ENCODE measurements at places on chromosomes 3 and 15. TPM values are rescaled to one million over a fixed set of nuclear protein-coding genes. Genes with fewer than 3 reads are reported as not detected.

- no peak for DNase-seq
Observed at GRCh38 chr3:64992530-64993285, 304.9 kb upstream of the ADAMTS9 start.

GRCh38 chr15:82848241-82848993 is 39.0 kb downstream of the WHAMM start:
- no peak for DNase-seq

The GABRR3 gene
- not detected for total RNA-seq

DNA sequence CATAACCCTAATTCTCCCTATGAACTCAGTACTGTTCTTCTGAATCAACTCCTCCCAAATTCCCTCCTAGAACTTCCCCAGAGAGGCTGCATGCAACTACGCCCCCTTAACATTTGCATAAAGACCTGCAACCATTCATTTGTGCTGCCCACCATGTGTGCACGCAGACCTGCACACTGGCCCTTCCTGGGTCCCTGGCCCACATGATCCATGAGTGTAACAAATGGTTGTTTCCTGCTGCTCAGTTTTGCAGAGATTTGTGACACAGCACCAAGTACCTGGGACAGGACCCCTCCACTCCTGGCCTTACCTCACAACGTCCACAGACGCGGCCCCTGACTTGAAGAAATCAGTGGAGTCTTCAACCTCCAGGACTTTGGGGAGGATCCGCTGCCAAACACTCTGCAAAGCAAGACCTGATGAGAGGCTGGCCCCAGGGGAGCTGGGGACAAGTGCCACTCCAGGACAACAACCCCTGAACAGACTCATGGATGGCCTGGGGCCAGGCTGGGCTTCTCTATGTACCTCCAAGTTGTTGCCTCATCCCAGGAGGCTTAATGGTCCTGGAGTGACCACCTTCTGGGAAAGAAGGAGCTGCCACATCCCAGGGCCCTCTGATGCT is 33.8 kb downstream of the ALDH1L1 start:
- DNase-seq: no peak

- DNase-seq: no peak
Observed at GRCh38 chr3:44252332-44252959, 10.8 kb downstream of the TOPAZ1 start.

The TRPM1 gene
- total RNA-seq: not detected

The ZNF385D gene
- total RNA-seq: 0.28 TPM

DNA sequence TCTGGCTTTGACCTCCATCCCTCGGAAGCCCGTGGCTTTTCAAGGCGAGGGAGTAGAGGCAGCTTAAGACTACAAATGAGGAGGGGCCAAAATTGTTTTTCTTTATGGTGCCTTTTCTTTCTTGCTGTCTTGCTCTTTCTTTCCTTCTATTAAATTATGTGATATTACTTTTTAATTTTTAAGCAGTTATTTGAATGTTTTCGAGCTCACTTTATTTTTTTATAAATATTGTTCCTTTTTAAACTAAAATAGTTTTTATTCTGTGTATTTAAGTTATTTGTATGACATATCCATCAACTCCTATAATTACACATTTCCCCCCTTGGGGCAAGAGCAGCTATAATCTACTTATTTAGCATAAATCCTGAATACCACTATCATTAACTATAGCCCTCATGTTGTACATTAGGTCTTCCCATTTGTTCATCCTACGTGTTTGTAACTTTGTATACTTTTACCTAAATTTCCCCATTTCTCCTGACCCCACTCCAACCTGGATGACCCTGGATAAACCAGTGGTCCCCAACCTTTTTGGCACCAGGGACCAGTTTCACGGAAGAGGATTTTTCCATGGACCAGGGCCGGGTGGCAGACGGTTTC is 622 bp upstream of the PLSCR1 start:
- no peak for DNase-seq

GRCh38 chr15:38148471-38148870 is 104.2 kb upstream of the SPRED1 start:
- no peak for DNase-seq

DNA sequence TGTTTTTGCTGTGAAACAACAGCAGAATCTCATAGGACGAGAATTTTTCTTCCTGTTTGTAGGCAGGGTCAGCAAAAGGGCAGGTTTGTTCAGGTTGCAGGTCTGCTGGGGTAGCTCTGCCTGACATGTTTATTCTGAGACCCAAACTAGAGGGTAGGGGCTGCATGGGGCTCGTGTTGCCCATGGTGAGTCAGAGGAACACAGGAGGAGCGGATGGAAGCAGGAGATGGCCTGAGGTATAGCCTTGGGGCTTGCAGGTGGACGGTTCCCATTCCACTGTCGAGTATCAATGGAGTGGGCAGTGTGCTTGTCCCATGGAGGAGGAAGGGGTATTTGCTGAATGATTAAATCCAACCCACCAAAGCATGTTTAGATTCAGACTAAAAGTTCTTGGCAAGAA is 138.9 kb downstream of the APBA2 start:
- DNase-seq: no peak

DNA sequence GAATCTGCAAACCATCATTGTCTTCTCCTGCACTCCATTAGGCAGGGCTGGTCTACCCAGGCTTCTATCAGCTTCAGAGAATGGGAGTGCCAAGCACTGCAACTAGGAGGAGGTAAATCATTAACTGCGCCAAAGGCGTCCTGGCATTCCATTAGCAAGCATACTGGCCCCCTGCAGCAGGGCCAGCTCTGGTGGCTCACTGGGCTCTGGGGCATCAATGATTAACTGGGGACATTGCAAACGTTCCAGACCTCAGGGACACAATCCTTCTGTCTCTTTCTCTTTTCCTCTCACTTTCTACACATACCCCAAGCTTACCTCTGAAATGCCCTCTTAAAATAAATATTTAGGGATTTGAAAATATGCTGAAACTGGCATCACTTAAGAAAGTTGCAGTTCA is 129.0 kb downstream of the MYLK start:
- DNase-seq: no peak

DNA sequence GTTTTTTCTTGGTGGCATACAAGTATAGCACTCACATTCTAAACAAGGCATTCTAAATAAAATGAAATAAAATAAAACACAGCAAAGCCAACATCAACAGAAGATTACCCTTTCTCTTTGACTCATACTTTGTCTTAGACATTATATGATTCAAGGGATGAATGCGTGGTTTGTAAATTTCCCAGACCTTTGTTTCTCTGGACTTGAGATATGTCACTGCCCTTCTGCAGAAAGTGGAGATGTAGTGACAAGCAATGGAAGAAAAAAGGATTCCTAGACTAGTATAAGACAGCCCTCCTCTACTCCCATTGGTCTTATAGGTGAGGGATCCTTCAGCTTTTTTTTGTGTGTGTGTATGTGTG is 22.4 kb downstream of the NANOGP8 start:
- DNase-seq: no peak

The OR5K2 gene
- not detected for total RNA-seq

DNA sequence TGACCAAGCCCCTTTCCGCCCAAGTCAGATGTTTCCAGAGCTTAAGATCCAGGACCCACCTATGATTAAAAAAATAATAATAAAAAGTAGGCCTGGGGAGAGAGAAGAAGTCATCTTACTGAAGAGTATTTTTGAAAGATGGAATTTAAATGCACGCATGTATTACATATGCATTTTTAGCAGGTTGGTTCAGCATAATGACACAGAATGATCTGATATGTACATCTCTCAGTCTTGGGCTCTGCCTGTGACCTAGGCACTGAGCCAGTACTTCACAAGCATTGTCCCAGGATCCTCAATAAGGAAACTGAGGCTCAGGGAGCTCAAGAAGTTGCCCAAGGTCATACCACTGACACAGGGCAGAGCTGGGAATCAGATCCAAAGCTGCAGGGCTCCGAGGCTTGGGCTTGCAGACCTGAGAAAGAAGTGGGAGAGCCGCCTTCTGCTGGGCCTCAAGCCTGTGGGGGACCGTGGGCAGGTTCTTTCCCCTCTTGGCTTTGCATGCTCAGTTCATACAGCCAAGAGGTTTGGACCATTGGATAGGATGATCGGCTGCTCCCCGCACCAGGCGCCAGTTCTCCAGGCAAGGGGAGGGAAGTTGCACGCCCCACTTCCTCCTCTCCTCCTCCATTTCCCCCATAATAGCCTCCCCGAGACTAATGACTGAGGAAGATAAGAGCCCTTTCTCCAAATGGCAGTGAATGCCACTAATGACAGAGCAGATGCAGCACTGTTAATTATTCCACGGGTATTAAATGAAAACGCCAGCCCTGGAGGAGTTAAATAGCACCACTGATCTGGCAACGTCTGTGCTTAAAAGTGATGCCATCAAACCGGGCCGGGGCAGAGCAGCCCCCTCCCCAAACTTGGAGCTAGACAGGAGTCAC is 6.9 kb downstream of the SLC6A1 start:
- no peak for DNase-seq

- DNase-seq: no peak
Observed at GRCh38 chr3:71618538-71618937, 35.0 kb upstream of the FOXP1 start.

DNA sequence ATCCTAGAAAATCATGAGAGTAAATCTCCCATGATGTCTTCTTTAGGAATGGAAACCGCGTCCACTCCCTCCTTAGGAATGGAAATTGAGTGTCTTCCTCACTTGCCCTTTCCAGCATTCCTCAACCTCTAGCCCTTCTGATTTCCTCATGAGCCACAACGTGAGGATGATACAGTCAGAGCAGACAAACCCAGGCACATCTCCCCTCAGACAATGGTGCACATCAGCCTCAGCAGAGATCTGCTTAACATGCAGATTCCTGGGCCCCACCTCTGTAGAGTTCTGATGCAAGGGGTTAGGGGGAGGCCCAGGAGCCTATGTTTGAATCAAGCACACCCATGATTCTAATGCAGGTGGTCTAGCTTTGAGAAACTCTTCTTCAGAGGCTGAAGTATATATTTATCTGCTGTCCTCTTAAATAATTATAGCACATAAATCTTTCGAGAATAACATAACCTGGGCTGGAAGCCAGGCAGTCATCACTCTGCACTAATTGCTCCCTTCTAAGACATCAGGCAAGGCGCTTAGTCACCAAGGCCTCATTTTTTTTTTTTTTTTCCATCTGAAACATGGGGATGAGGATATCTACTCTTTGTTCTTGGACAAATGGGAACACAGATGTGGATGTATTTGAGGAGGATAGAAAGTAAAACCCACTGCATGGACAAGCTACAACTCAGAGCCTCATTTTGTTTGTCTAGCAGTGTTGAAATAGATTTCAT is 81.7 kb downstream of the PRICKLE2 start:
- peak; percentile 50 for DNase-seq

DNA sequence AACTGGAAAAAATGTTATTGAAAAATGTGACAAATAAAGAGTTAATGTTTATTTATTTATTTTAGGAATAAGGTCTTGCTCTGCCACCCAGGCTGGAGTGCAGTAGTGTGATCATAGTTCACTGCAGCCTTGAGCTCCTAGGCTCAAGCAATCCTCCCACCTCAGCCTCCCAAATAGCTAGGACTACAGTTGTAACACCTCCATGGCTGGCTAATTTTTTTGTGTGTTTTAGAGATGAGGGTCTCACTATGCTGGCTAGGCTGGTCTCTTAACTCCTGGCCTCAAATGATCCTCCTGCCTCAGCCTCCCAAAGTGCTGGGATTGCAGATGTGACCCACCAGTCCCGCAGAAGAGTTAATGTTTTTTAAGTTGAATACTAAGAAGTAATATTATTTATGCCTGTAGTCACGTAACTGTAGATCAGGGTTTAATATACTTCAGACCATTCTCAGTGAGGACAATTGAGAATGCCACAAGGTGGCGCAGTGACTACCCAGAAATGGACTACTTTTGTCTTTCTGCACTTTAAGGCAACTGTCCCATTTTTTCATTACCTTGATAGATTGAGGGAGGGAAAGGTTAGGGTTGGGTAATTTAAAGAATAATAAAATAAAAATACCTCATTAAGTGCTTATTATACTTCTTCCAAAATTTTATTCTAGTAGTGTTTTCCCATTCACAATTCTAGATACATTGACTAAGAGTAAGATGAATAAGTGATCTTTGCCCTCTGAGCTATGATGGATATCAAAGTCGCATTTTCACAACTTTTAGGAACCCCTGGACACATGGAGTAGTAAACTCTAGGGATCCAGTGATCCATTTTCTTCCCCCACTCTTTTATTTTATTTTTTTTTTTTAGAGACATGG is 6.0 kb downstream of the MUC13 start:
- peak; percentile 64 for DNase-seq

The SLC15A2 gene
- 2.8 TPM for total RNA-seq

DNA sequence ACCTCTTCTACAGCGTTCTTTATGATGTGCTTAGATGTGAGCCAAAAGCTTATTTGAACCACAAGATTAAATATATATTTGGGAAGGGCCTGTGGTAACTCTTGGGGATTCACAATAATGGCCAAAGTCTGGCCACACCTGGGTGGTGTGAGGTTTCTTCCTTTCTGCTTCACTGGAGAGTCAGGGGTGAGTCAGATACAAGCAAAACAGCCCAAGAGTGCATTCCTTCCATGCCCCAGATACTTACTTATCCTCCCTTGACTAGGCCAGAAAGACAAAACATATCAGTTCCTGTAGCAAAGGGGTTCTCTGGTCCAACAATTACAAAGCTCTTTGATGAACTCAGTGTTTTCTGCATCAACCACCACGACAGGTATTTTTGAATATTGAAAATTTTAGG is 941 bp downstream of the ZBED2 start:
- peak; percentile 92 for DNase-seq

- DNase-seq: no peak
Observed at GRCh38 chr3:59245300-59245858, 195.6 kb upstream of the CFAP20DC start.

- no peak for DNase-seq
Observed at GRCh38 chr3:177430653-177431052, 233.4 kb upstream of the TBL1XR1 start.

DNA sequence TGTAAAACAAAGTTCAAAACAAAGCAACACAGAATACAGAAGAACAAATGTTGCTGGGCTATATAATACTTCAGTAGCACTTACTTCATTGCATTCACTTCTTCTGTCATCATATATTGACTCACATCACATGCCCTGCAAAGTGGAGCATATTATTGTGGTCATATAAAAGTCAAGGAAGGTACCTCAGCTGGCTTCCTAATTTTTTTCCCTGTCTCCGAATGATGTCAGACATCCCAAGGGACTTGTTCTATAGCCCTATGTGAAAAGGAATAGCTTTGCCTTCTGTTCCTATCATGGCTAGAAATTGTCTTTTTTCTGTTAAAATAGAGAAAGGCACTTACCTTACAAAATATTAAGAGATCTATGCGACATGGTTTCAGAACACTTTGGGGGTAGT is 109.4 kb downstream of the LRTM1 start:
- DNase-seq: no peak

DNA sequence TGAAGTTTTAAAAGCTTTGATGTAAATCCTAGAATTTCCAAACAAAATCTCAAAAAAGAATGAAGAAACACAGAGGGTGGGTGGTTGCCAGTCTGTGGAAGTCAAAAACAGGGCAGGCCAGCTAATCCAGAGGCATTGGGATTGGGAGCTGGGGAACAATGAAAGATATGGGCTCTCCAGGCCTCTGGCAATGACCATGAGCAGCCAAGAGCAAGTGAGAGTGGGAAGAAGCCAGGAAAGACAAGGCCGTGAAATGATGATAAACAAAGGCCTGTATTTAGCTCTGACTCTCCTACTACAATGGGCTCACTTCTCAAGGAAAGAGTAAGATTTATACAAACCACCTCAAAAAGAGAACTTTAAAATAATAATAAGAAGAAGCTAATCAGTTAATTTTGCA is 248.5 kb downstream of the ZMAT3 start:
- DNase-seq: no peak

The TTC23 gene
- 21.6 TPM for total RNA-seq
